Immature natural killer cell (primary cell): ENCODE measurements at places on chromosomes 6 and 20. TPM values are rescaled to one million over a fixed set of nuclear protein-coding genes. Genes with fewer than 3 reads are reported as not detected.

Gene SLX4IP
- polyA plus RNA-seq: 0.52 TPM

Gene OR2B2
- polyA plus RNA-seq: not detected

Gene MYH7B
- not detected for polyA plus RNA-seq

Gene HLA-DRB5
- 171 TPM for polyA plus RNA-seq

Gene MCUR1
- polyA plus RNA-seq: 13.2 TPM

Gene BMP7
- not detected for polyA plus RNA-seq

Gene MACROD2
- polyA plus RNA-seq: not detected

Gene LGSN
- polyA plus RNA-seq: not detected

Gene SFT2D1
- polyA plus RNA-seq: 92.7 TPM

Gene FRMD1
- not detected for polyA plus RNA-seq

Gene MAS1
- polyA plus RNA-seq: not detected

Gene PREX1
- polyA plus RNA-seq: 54.9 TPM

Gene DLK2
- polyA plus RNA-seq: 0.11 TPM

Gene GLP1R
- polyA plus RNA-seq: not detected

Gene KAT14
- 7.0 TPM for polyA plus RNA-seq

Gene SALL4
- polyA plus RNA-seq: 0.08 TPM

Gene RAET1E
- not detected for polyA plus RNA-seq

Gene SMIM28
- not detected for polyA plus RNA-seq

Gene CPNE5
- polyA plus RNA-seq: 0.52 TPM

Gene SUMO4
- not detected for polyA plus RNA-seq

Gene PRPH2
- polyA plus RNA-seq: 0.08 TPM

Gene FAM184A
- not detected for polyA plus RNA-seq
